ENCODE measurements at places on chromosomes 12 and 14.

GRCh38 chr14:93982230-93983007 lies 6.0 kb upstream of the ASB2 start:
- DNase-seq = no peak

GRCh38 chr12:47307680-47308399 lies 228.1 kb upstream of the AMIGO2 start:
- peak; percentile 27 for DNase-seq

- DNase-seq = no peak
These were observed 46.5 kb downstream of the PTPRO start for GRCh38 chr12:15368812-15369211.

GRCh38 chr12:92973614-92974013 lies 44.5 kb upstream of the EEA1 start:
- DNase-seq = peak; percentile 89

GRCh38 chr12:107129315-107129930 lies 36.1 kb upstream of the CRY1 start:
- DNase-seq = no peak

DNA sequence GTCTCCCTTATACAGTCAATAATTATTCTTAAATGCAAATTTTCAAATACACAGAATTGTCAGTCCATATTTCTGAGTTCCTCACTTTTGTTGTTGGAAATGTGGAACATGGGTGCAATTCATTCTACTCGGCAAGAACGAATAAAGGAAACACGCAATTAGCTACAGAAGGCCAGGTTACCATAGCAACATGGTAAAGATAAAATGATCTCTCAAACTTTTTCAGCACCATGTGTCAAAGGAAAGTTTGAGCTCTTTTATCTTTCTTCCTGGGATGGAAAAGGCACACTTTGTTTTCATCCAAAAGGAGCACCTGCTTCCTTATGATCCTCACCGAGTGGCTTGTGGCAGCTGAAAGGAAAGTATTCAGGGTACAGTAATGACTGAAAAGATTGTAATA lies 595.0 kb downstream of the RPS29 start:
- no peak for DNase-seq

DNA sequence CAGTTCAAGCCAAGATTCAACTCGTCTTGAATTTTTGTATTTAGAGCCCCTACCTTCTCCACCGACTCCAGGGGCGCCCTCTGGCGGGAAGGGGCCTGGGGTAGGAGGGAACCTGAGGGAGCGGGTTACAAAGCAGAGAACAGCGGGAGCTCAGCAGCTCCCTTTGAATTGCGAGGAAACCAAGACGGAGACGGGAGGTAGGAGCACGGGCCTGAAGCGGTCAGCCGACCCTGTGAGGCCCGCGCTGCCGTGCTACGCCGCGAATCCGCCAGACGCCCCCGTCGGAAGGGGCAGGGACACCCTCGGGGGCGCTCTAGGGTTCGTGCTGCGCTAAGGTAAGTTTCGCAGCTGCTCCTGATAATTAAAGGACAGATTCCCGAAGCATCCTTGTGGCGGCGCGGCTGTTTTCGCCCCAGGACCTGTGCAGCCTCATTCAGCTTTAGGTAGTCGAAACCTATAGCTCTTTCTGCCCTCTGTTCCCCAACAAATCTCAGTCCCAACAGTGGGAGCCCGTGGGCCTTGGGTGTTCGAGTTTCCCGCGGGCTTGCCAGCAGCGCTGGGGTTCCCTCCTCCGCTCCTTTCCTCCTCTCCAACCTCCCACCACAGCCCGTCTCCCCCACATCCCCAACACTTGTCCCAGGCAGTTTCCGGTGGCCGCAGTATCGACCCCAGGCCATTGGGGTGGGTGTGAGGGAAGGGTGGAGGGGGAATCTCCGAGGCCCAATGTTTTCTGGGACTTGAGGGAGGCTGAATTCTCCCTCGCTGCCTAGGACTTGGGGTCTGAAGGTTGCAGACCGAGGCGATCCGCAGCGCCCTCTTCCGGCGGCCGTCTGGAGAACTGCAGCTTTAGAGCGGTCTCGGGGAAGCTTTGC lies 5.1 kb upstream of the NKX2-1 start:
- no peak for DNase-seq

GRCh38 chr12:44780221-44780790 lies 95.8 kb downstream of the NELL2 start:
- DNase-seq = no peak

DNA sequence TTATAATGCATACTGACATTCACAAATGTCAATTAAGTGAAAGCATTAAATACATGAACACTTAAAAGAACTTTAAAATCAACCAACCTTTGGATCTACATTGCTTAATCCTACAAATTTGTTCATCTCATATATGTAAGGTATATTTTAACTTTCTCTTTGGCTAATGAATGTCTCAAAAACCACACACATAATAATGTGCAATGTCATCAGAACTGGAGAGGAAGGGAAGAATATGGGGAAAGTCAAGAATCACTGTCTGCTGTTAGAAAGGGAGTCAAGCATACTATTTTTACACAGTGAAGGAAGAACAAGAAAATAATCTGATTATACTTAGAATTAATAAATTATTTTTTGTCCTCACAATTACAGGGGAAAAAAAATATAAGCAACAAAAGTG lies 4.9 kb downstream of the GMFB start:
- no peak for DNase-seq

DNA sequence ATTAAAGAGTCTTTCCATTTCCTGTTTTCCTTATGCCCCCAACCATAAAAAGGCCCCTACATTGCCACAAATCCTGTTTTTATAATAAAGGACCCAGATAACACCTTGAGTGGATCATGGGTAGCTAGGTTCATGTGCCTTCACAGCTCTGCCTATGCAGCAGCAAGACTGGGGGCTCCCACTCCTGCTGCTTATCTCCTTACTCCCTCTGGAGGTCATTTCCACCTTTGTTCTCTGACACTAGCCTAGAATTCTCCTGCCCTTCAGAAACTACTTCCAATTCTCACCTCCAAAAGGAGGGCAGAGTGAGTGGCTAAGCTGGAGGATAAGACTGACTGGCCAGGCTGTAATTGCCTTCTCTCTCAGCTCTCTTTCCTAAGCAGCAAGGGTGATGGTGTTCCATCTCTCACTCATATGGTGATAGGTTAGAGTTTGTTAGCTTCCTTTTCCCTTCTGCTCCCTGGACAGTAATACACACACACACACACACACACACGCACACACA lies 20.0 kb upstream of the STAC3 start:
- no peak for DNase-seq

DNA sequence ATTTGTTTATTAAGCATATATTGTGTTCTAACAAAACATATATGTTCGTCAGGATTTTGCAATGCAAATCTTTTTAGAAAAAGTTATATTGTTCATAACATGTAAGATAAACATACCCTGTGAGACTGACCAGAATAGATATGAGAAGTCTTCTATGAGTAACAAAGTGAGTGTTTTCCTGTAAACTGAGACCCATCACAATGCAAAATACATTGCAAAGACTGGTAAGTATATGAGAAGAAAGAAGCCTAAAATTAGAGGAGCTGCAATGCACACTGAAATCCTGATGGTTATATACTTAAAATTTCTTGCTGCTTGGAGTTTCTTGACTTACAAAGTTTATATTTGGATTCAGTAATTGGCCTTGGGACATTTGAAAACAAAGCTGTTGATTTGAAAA lies 6.0 kb downstream of the HMGA2 start:
- no peak for DNase-seq

DNA sequence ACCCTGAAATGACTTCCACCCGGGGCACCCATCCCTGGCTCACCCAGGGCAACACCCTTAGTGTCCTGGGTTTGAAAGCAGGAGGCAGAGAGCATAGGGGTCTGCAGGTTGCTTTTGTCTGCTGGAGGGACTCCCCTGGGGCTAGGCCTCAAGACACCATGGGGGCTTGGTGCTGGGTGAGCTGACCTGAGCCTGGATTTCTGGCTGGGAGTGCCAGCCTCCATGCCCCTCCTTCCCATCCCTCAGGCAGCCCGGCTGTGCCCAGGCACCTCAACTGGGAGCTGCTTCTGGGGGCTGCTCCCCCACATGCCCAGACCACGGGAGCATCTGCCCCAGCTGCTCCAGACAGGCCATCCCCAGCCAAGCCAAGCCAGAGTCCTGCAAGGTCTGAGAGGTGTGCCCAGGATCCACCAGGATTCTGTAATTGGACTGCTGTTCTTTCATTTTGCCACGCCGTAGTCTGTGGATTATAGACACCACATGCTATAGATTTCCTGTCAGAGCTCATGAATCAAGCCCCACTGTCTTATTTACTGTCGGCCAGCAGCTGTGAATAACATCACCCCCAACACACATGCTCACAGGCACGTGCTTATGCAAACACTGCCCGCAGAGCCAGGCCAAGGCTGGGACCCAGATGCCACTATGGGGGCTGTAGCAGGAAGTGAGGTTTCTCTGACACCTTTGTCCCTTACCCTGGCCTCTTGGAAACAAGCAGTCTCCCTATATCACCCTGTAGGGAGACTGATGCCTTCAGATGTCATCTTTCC lies 29.4 kb upstream of the ESRRB start:
- no peak for DNase-seq

DNA sequence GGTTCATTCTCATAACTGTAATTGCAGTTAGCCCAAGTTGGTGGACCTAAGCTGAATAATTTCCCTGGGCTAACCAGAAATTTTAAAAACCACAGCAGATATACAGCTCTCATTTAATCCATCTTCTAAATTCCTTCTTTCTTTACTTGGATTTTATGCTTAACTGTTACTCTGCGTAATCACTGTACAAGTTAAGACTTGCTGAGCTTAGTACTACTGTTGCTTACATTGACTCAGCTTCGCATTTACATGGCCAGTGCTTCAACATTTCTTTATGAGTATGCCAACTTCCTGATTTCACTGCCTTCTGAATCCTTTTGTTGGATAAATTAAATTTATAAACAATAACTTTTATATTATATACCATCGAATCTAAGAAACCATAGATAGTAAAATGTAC lies 147.4 kb downstream of the SLC38A4 start:
- DNase-seq = no peak

- DNase-seq = no peak
These were observed 26.4 kb downstream of the MOK start for GRCh38 chr14:102278631-102278935.

DNA sequence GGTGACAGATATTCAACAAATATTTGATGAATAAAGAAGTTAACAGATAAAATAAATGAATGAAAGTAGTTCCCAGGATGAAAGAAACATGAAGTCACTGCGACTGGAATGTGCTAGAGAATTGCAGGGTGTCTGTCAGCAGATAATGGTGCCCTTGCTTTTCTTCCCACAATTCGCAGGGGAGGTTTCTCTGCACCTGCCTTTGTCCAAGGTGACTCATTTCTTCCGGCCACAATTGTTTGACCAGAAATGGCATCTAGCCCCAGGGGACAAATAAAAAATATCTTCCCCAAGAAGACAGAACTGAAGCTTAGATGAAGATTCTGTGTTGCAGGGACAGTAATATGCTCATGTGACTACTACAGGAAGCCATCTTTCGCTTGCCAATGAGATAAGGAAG lies 316.1 kb upstream of the TBX3 start:
- DNase-seq = no peak

DNA sequence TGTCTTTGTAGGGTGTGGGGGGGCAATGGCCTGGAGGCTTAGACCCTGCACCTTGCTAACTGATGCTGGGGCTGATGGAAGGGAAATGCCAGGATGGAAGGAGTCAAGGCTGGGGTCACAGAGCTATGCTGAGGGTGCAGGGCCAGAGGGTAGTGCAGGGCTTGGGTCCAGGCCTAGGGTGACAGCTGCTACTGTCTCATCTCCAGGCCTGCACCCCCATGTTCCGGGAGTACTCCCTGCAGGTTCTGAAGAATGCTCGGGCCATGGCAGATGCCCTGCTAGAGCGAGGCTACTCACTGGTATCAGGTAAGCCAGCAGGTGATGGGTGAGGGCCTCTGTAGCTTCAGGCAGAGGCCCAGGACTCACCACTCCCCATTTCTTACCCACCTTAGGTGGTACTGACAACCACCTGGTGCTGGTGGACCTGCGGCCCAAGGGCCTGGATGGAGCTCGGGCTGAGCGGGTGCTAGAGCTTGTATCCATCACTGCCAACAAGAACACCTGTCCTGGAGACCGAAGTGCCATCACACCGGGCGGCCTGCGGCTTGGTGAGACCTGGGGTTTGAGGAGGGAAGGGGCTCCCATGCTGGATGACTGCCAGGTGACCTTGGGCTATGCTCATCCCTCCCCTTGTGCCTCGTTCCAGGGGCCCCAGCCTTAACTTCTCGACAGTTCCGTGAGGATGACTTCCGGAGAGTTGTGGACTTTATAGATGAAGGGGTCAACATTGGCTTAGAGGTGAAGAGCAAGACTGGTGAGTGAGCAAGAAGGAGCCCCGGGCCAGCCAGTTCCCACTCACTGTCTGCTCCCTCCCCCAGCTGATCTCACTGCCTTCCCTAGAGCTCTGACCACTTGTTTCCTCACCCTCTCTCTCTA lies 4.1 kb downstream of the SHMT2 start:
- DNase-seq = peak; percentile 51

DNA sequence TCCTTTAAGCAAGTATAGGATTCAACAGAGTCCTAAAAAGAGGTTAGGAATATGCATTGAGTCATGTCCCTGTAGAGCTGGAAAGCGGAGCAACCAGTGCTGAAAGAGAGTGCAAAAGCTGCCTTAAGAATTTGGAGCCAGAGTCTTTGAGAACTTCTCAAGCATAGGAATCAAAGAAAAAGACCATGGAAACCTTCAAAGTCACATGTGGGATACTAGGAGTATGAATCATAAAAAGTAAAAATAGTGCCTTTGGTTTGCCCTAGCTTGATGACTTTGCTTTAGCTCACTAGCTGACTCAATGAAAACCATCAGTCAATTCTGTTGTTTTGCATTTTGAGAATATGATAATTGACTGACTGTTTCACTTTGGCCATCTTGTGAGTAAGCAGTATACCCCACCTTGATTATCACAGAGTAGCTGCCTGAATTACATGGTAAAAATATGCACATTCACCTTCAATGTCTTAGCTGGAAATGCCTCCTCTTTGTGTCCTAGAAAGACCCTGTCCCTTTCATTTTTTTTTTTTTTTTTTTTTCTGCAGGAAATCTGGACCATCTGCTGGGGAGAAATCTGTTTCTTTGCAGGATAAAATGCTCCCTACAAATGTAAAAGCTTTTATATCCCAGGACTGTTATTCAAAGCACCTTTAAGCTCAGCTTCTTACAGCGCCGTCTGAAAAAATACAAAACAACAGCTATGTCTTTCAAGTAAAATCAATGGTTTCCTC lies 248.6 kb upstream of the KRR1 start:
- peak; percentile 12 for DNase-seq

GRCh38 chr12:98592825-98593322 lies 612 bp upstream of the SLC25A3 start:
- no peak for DNase-seq

- no peak for DNase-seq
These were observed 2.2 kb downstream of the SCNN1A start for GRCh38 chr12:6373022-6373787.

DNA sequence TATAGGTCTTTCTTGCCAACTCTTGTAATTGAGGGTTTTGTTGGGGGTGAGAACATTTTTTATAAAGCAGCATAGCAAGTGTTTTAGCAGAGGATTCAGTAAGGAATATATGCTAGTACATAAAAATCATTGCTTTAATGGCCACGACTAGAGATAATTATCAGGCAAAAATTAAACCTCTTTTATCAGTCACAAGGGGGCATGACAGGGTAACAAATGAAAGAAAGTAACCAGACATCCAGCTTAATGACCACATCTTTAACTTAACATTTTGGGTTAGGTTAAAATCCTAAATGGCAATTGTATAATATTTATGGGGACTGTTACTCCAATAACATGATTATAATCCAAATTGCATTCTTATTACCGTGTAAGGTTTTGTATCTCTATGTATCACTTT lies 119.6 kb downstream of the LRRIQ1 start:
- DNase-seq = peak; percentile 67

Data from fibroblast of the conjunctiva (primary cell).